Aorta (tissue), 5 donors: ENCODE measurements at places on chromosomes 2 and 18. TPM values are rescaled to one million over a fixed set of nuclear protein-coding genes. Genes with fewer than 3 reads are reported as not detected.
A peak's percentile ranks its signal among the peaks of the same experiment; 100 is the strongest.

DNA sequence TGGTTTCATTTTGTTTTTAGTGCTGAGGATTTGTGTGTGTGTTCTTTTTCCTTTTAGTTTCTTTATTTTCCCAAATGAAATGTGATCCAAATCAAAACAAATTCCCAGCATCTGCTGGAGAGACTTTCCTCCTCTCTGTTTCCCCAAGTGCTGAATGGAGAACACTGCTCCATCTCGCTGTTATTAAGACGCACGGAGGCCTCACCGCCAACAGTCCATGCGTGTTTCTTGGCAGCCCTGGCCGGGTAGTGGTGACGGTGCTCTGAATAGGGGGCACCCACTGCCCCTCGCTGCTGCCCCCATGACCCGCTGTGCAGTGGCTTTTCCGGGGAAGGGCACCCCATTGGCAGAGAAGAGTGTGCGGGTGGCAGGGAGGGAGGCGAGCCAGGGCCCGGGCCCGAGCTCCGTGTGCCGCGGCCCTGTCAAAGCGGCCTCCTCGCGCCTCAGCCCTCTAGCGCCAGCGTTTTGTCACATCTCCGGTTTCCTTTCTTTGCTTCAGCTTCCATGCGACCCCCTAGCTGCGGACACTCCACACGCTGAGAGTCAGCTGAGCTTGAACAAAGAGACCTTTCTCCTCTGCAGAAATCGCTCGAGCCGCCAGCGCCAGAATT lies 473.7 kb upstream of the SALL3 start:
- no peaks in the 10 kb centered on the region for H3K4me1 ChIP-seq
- no peaks in the 10 kb centered on the region for H3K36me3 ChIP-seq
- no peak for DNase-seq
- no peak overlapping the region for H3K4me3 ChIP-seq

DNA sequence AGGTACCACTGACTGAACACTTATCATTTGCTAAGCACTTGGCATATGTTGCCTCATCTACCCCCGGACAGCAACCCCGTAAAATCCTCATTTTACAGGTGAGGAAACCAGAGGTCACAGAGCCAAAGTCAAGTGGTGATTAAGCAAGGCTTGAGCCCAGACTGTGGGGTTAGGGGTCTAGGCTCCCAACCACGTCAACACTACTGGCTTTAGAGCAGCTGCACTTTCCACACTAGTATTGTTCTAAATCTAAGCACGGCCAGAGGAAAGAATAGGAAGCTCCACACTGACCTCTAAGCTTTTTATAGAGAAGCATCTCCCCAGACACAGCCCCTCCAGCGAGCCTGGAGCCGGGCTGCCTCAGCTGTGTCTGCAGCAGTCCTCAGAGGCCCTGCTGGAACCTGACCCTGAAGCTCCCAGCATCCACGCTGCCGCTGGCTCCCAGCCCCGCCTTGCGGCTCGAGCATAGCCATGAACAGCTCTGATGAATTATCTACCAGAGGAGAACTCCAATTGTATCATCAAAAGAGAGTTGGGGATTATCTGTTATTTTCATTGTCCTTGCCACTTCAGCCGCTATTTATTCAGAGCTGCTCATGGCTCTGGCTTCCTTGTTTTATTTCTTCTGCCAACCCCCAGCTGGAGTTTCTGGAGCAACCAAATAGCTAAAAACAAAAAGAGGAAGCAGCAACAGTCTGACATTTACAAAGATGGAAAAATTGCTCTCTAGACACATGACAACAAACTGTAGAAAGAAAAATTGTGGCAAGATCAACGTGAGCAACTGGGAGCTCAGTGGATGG lies 62.2 kb upstream of the RTN4 start:
- H3K36me3 ChIP-seq = no peaks in the 10 kb centered on the region
- H3K27me3 ChIP-seq = no peaks in the 10 kb centered on the region
- peaks cover 3% of the 10 kb centered on the region for H3K4me1 ChIP-seq
- H3K27ac ChIP-seq = peak overlapping the region; percentile 95

- H3K27me3 ChIP-seq = no peaks in the 10 kb centered on the region
- DNase-seq = no peak
- no peaks in the 10 kb centered on the region for H3K36me3 ChIP-seq
- no peak overlapping the region for H3K4me3 ChIP-seq
- H3K27ac ChIP-seq = no peak overlapping the region
These were observed 54.6 kb downstream of the DCC start for GRCh38 chr18:52394602-52395001.

DNA sequence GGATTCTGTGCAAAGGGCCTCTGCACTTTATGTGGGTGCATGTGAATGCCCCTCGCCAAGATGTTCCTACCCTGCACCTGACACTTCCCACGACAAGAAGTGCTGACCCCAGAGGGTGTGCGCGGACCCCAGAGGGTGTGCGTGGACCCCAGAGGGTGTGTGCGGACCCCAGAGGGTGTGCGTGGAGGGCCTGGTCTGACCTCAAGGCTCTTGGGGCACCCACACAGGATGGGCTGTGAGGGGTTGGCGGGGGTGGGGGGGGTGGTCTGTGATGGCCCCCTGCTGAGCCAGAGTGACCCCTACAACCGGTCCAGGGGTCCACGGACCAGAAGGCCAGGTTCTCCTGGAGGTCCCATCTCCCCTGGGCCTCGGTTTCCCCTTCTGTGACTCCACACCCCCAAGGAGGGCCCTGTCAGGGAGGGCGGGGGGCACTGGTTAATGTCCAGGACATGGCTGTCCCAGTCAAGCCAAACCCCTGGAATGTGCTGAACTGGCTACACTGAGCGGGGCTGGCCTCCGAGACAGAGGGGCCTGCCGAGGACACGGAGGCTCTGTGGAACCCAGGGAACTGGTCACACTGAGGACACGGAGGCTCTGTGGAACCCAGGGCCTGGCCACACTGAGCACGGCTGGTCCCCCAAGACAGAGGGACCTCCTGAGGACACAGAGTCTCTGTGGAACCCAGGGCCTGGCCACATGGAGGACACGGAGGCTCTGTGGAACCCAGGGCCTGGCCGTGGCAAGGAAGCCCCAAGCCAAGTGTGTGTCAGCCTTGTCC lies 3.1 kb downstream of the NEU4 start:
- no peak overlapping the region for H3K27ac ChIP-seq
- no peaks in the 10 kb centered on the region for H3K36me3 ChIP-seq
- peak; percentile 73 for DNase-seq
- H3K4me3 ChIP-seq = no peak overlapping the region
- H3K4me1 ChIP-seq = no peaks in the 10 kb centered on the region

DNA sequence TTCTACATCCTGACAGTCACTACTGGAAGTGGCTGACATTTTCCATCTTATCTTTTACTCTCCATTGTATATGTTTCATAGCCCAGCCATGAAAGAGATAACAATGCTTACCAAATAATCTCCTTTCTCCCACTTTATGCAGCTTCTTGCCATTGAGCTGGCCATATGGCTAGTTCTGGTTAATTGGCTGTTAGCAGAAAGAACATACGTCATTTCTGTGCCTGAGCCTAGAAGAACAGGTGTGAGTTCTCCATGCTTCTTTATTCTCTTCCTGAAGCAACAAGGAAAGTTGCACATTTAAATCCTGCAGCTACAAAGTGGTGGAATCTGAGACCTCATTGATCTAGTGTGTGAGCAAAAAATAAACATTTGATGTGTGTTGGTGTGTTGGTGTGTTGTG lies 82.0 kb upstream of the FSHR start:
- H3K36me3 ChIP-seq = no peaks in the 10 kb centered on the region
- H3K27ac ChIP-seq = no peak overlapping the region
- H3K4me1 ChIP-seq = no peaks in the 10 kb centered on the region
- DNase-seq = no peak
- no peak overlapping the region for H3K4me3 ChIP-seq

The FAM168B gene
- 86.7 TPM for total RNA-seq

The CD207 gene
- not detected for total RNA-seq

DNA sequence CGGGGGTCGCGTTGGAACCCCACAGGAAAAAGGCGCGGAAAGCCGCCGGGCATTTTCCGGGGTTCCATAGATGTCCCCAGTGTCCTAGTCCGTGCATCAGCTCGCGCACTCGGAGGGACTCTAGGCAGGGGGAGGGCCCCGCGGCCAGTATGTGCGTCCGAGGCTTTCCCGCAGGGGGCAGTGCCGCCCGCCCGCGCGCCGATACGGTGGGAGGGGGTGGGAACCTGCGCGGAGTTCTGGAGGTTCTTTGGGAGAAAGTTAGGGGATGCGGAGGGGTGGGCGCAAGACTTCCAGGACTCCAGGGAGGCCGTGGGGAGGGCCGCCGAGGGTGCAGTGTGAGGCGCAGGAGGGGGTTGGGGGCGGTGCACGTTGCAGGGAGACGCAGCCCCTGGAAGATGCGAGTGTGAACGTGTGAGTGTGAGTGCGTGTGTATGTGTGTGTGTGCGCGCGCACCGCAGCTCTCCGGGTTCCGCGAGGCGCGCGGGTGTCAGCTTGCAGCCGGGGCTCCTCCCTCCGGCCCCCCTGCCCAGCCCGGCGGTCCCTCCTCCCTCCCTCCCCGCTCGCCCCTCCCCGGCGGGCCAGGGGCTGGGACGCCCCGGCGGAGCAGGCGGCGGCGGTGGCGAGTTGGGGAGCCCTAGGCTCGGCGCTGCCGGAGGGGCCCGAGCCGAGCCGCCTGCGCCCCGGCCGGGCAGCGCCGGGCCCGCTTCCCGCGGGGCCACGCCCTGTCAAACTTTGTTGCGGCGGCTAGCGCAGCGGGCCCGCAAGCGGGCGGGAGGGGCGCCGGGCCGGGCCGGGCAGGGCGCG lies at the start of gene TCF7L1:
TCF7L1 (plus strand) TSS at position 559 of the 804 bp plus-strand sequence. CDS start 293 bp downstream, outside the sequence.
- peak within 1 kb of the TSS; percentile 84 for H3K4me3 ChIP-seq
- H3K27ac ChIP-seq = peak within 1 kb of the TSS; percentile 61
- peak; percentile 96 for DNase-seq

The SLC9A4 gene
- total RNA-seq = 0.15 TPM

The PLCL1 gene
- total RNA-seq = 11.6 TPM

The ATP5MC3 gene
- total RNA-seq = 89.9 TPM

- no peak overlapping the region for H3K4me3 ChIP-seq
- no peaks in the 10 kb centered on the region for H3K27me3 ChIP-seq
- H3K4me1 ChIP-seq = no peaks in the 10 kb centered on the region
- no peak overlapping the region for H3K27ac ChIP-seq
- H3K36me3 ChIP-seq = no peaks in the 10 kb centered on the region
These were observed 411.1 kb downstream of the RAD51AP2 start for GRCh38 chr2:17107151-17107550.

DNA sequence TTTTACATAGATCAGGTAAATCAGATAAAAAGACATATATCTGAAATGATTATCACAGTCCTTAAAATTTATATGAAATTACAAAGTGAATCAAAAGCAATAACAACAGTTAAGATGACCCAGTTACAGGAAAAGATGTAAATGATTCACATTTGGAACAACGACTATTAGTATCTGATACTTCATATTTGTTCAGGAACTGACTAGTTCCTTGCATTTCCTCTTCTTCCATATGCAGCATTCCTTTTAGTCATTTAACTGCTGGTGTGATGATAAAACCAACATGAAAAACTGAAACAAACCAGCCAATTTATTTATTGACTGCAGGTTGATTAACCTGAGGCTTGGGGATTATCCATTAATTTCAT lies 75.2 kb downstream of the RBMS1 start:
- H3K4me3 ChIP-seq = no peak overlapping the region
- no peak overlapping the region for H3K27ac ChIP-seq
- H3K27me3 ChIP-seq = no peaks in the 10 kb centered on the region
- no peaks in the 10 kb centered on the region for H3K36me3 ChIP-seq
- H3K4me1 ChIP-seq = no peaks in the 10 kb centered on the region

DNA sequence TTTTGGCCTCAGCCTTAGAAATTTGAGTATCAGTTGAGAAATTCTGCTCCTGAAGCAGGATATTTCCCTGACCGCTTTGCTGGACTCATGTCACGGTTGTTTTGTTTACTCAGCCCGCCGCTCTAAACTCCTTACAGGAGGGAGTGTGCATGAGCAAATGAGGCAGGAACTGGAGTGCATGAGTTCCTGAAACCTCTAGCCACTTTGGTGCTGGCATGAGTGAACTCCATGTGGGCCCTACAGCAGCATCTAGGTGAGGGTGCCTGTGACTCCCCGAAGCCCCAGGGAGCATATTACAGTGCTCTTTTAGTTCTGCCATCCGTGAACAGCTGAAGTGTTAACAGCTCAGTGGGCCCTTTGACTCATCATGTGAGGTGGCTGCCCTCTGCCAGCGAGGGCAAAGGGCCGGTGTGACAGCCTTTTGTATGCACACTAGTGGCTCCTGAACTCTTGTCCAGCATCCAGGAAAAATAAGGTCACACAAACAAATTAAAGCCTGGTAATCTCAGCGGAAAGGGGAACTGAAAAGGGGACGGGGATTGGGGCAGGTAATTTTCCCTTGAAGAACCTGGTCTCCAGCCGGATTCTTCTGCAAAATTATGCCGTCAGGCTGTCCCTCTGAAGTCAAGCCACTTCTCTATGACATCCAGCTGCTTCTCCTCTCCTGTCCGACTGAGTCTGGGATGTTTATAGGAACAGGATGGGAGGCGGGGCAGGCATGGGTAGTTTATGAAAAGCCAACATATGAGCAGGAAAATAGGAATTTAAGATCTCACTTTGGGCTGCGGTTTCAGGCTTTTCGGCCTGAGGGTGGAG lies 1668.7 kb downstream of the SUCLG1 start:
- DNase-seq = no peak
- no peaks in the 10 kb centered on the region for H3K36me3 ChIP-seq
- H3K4me3 ChIP-seq = no peak overlapping the region
- H3K4me1 ChIP-seq = no peaks in the 10 kb centered on the region

DNA sequence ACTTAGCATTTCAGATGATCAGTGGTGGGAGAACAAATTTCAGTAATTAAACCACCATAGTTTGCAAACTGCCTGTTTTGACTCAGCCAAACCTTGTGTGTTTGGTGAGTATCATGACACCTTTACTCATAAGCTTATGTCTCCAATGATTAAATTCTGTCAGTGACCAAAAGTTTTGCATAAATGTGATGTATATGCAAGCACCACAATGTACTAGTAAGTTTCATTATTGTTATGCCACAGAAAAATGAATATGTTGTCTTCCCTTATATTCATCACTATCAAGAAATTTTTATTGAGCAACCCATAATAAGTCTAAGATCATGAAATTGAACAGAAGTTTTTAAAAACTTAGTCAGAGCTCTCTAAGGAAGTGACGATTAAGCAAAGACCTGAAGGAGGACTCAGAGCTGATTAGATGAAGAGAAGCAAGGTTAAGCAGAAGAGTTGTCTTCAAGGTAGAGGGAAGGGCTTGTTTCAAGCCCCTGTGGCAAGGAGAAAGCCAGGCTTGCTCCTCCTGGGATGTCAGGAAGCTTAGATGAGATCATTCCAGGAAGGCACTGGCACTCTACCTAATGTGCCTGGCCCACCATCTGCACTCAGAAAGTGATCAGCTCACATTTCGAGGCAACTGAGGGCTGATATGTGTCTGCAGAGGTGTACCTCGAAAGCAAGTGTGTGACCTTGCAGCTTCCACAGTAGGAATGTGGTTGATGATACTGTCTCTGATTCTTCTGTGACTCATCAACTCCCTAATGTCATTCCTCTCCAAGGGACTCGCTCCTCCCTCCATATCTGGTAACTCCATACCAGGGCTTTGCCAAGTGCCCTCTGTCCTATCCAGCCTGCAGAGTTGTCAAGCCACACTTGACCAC lies 54.7 kb downstream of the KCTD18 start:
- no peaks in the 10 kb centered on the region for H3K36me3 ChIP-seq
- DNase-seq = no peak
- H3K4me3 ChIP-seq = no peak overlapping the region
- H3K4me1 ChIP-seq = no peaks in the 10 kb centered on the region
- no peaks in the 10 kb centered on the region for H3K27me3 ChIP-seq
- no peak overlapping the region for H3K27ac ChIP-seq

- H3K36me3 ChIP-seq = no peaks in the 10 kb centered on the region
- no peaks in the 10 kb centered on the region for H3K4me1 ChIP-seq
- no peak overlapping the region for H3K27ac ChIP-seq
- no peak overlapping the region for H3K4me3 ChIP-seq
These were observed 875 bp downstream of the C18orf63 start for GRCh38 chr18:74316257-74317170.

The COPS7B gene
- total RNA-seq = 20.6 TPM
